ENCODE measurements at places on chromosomes 2 and 18.

- no peak for DNase-seq
Observed at GRCh38 chr2:68043032-68043431, 19.8 kb downstream of the C1D start.

DNA sequence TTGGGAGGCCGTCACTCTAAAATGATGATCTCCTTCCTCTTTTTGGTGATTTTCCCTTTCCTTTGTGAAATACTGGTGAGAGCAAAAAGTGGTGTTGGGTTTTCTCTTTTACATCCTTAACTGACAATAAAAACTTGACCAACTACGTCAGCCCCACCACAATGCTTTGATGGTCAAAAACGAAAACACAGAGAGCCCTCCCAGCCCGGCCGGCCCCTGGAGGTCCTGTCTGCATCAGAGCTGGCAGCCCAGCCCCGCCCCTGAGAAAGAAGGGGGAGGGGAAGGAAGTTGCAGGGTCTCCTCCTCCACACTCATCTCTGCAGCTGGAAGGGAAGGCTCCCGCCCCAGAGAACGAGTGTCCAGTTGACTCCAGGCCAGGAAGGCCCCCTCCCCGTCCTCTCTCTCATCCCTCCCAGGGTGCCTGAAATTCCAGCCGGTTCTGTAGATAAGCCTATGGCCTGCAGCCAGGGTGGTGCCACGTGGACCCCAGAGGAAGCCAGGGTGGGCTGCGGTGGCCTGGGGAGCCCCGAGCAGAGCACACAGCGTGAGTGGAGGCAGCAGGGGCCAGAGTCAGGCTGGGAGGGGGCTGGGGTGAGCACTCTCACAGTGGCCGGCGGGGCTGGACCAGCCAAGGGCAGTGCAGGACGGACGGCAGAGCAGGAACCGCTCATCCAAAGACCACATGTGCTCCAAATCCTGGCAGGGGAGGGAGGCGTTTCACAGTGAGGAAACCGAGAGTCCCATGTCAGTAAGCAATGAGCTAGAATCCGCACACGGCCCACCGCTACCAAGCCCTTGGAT, 19.8 kb downstream of the BIN1 start:
- DNase-seq, result peak; percentile 37

GRCh38 chr2:12618576-12618975, 98.2 kb upstream of the TRIB2 start:
- no peak for DNase-seq

DNA sequence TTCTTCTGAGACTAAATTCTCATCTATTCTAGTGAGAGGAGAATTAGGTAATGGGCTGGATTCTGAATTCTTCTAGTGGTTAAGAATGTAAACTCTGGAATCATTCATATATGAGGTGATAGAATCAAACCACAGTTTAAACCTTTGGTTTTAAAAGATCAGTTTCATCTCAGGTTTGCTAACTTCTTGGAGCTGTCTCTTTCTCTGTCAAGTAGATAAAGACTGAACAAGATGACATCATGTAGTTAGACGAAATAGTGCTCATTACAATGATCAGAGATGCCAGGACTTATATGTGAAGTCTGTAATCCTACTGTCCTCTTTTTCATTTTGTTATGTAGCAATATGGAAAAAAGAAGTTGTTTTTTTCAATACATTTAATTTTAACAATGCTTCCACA, 4.9 kb downstream of the CEBPZOS start:
- DNase-seq, result no peak

DNA sequence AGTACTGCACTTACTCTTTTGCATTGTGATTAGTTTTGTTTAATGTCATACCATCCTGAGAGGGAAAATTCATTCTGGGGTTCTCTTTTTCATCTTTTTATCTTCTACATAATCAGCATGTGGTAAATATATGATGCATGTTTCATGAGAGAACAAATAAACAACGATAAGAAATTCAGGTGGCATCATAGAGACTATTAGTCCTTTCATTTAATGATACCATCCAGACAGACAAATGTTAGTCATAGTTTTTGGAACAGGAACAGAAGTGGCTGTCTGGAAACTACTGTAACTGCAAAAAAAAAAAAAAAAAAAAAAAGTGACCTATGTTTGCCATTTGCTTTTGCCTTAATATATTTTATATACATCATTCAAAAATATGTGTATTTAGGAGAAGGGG, 761.0 kb downstream of the EPHA4 start:
- DNase-seq, result no peak

DNA sequence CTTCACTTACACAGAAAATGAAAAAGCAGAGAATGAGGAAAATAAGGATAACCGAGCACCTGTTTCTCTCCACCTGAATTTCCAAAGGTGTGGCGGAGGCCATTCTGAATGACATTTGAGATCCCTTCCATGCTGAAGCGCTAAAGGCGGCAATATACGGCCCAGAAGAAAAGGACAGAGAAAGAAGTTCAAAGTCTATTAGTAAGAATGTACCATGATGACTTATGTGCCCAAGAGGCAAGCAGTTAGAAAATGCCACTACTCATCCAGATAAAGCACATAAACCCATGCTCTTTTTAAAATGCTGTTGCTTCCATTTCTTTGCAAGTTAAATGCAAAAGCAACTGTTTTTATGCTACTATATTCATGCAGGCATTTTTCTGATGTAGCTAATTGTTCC, 37.2 kb downstream of the FEZ2 start:
- no peak for DNase-seq

DNA sequence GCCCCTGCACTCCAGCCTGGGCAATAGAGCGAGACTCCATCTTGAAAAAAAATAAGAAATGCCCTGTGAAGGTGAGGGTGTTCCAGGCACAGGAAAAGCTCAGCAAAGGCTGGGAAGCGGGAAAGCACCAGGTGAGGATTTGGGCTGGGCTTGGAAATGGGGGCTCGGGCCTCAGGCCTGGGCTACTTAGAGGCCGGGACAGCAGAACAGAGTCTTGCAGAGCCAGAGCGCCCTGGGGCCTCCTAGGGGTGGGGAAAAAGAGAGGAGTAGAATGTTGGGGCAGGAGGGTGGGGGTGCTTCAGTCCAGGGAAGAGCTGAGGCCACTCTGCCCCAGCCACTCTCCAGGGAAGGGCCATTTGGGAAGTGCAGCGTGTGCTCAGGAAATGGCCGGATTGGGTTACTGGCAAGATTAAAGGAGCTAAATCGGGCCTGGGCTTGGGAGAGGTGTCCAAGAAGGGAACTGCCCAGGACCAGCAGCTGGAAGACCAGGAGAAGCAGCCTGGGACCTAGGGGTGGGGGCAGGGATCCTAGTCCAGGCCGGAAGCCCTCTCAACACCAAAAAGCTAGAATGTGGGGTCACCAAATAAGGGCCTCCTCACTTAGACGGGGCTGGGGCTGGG, 13.8 kb upstream of the DES start:
- no peak for DNase-seq

DNA sequence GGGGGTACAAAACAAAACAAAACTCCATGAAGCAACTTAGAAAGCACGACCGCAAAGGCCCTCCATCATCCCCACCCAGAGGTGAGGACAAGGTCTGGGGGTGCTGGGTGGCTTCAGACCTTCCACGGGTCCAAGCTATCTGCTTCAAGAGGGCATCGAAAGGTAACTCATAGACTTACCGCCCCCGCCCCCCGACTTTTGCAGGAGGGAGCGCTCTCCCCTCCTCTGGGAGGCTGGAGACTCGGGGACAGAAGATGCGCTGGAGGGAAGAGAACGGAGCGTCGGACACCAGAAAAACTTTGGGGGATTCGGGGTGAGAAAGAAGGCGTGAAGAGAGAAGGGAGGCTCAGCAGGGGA, 300 bp upstream of the STON1 start:
- DNase-seq, result no peak

DNA sequence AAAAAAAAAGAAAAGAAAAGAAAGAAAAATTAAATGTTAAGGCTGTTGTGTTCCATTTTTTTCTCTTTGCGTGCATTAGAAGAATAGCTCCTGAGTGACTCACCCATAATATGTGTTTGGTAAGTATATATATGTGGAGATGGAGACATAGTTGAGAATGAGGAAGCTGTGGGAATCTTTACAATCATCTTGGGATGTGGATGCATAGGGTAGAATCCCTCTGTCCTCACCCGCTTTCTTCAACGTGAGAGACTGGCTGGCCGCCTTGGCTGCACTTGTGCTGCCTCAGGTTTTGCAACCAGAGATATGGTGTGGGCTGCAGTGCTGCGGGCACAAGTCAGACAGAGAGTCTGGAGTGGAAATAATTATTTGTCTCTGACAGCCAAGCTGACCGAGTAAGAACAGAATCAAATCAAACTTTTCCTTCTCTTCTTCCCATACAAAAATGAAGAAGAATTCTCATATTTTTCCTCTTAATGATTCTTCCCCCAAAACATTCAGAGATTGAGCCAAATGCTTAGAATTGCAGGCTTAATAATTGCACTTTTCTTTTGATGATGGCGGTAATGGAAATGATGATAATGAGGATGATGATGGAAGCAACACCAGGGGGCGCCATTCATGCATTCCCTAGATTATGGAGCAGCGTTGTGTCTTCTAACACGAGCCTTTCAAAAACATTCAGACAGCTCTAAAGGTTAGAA, 48.5 kb downstream of the SERPINB7 start:
- peak; percentile 5 for DNase-seq

All from OCI-LY7 (cell line).